ENCODE measurements at places on chromosomes 4 and X. TPM values are rescaled to one million over a fixed set of nuclear protein-coding genes. Genes with fewer than 3 reads are reported as not detected.

DNA sequence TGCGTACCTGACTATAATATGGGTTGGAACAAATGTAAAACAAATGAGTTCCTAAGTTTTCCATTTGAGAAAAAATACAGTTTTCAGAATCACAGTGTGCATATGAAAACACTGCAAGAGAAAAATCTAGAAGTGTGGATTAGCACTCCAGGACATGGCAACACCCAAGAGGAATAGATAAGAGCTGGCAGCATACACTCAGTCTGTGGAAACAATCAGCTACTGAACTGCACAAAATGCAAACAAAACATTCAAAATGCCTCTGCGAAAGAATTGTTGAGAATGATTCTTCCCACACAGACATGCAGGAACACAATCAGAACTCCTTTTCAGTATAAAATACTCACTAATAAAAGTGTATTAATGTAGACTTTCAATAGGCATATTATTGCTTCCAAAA lies 39.9 kb downstream of the ATP8A1 start:
- no peaks in the 10 kb centered on the region for H3K36me3 ChIP-seq
- H3K27me3 ChIP-seq = no peaks in the 10 kb centered on the region
- DNase-seq = no peak
- H3K27ac ChIP-seq = no peak overlapping the region

- no peak for DNase-seq
- peak within 1 kb of the TSS; percentile 71 for H3K4me3 ChIP-seq
- no peak within 1 kb of the TSS for H3K27ac ChIP-seq
- H3K27me3 ChIP-seq = no peaks in the 10 kb centered on the region
- H3K36me3 ChIP-seq = no peaks in the 10 kb centered on the region
Observed at GRCh38 chr4:55125087-55125721, at the start of gene KDR. Gene KDR, minus strand, starts transcription at chr4:55125595. Its CDS starts 302 bp downstream, at chr4:55125293.

GRCh38 chr4:17934286-17934685 lies 87.3 kb downstream of the LCORL start:
- no peaks in the 10 kb centered on the region for H3K27me3 ChIP-seq
- no peak overlapping the region for H3K4me3 ChIP-seq
- H3K36me3 ChIP-seq = no peaks in the 10 kb centered on the region

DNA sequence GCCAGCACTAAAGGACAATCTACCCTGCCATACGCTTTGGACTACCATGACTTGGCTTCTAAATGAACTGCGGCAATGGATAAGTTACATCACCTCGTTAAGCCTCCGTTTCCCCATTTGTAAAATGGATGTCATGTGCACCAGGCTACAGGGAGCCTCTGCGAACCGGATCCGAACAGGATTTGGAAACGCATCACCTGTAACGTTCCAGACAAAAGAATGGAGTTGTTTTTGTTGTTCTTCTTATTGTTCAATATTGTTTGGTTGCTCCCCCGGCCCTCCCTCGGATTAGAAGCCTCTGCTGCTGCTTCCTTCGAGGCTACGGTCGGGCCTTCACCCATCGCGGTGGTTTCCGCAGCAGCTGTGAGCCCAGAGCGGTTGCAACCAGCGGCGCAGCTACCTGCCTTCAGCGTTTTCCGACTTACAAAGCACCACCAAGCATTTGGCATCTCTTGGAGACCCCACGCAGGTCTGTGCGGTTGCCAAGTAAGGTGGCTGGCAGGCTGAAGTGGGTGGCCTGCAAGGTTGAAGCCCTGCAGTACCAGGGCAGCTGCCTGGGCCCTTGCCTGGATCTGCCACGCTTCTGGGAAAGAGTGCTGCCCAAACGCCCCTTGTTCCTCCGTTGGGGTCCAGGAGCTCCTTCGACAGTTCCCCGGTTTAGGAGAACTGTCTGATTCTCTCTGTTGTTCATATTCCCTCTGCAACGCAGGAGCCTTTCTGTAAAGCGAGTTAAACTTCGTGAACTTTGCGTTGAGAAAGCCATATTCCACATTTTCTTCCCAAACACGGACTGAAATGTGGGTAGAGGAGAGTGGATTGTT lies 7.1 kb downstream of the NKX3-2 start:
- peaks cover 27% of the 10 kb centered on the region for H3K27me3 ChIP-seq
- no peak overlapping the region for H3K4me3 ChIP-seq
- no peak for DNase-seq
- H3K27ac ChIP-seq = no peak overlapping the region
- H3K4me1 ChIP-seq = peaks cover 12% of the 10 kb centered on the region

GRCh38 chrX:38514016-38514854 lies 47.1 kb upstream of the TSPAN7 start:
- H3K4me1 ChIP-seq = no peaks in the 10 kb centered on the region
- H3K27ac ChIP-seq = no peak overlapping the region

DNA sequence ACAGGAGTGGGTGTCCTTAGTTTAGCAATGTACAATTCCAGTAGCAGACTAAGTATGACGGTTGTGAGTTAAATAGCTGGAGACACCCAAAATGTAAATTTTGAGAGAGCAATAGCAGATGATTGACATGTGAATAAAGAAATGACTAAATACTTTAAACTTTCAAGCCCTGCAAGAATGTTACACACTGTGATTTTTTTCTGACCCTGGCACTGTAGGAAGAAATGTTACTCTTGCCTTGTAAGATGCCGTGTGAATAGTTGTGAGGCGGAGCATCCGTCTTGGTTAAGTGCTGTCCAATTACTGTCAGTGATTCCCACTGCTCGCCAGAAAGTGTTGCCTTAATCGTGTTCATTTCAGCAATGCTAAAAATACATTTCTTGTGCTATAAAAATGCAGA lies 1248.1 kb downstream of the RAPGEF2 start:
- no peak for DNase-seq
- H3K36me3 ChIP-seq = no peaks in the 10 kb centered on the region
- H3K4me1 ChIP-seq = no peaks in the 10 kb centered on the region
- no peak overlapping the region for H3K4me3 ChIP-seq
- H3K27me3 ChIP-seq = no peaks in the 10 kb centered on the region

- H3K4me1 ChIP-seq = no peaks in the 10 kb centered on the region
- H3K27me3 ChIP-seq = no peaks in the 10 kb centered on the region
- DNase-seq = no peak
- no peak overlapping the region for H3K4me3 ChIP-seq
Observed at GRCh38 chr4:10998846-10999245, 314.3 kb upstream of the CLNK start.

DNA sequence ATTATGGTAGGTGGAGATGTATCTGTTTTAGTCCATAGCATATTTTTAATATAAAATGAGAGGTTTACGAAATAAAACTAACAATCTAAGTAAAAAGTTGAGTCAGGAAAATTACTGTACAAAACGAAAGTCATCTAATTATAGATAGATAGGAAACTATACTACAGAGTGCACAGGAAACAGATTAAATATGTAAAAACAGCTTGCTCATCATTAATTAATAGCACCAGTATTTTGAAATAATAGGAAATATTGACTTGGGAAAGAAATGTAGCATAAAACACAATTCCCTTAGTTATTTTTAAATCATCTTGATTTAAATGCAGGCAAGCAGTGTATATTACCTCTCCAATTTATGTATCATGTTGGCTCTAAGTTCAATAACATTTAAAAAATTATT lies 227.9 kb downstream of the GPM6A start:
- H3K4me3 ChIP-seq = no peak overlapping the region
- no peaks in the 10 kb centered on the region for H3K36me3 ChIP-seq
- H3K27ac ChIP-seq = no peak overlapping the region
- H3K27me3 ChIP-seq = no peaks in the 10 kb centered on the region

DNA sequence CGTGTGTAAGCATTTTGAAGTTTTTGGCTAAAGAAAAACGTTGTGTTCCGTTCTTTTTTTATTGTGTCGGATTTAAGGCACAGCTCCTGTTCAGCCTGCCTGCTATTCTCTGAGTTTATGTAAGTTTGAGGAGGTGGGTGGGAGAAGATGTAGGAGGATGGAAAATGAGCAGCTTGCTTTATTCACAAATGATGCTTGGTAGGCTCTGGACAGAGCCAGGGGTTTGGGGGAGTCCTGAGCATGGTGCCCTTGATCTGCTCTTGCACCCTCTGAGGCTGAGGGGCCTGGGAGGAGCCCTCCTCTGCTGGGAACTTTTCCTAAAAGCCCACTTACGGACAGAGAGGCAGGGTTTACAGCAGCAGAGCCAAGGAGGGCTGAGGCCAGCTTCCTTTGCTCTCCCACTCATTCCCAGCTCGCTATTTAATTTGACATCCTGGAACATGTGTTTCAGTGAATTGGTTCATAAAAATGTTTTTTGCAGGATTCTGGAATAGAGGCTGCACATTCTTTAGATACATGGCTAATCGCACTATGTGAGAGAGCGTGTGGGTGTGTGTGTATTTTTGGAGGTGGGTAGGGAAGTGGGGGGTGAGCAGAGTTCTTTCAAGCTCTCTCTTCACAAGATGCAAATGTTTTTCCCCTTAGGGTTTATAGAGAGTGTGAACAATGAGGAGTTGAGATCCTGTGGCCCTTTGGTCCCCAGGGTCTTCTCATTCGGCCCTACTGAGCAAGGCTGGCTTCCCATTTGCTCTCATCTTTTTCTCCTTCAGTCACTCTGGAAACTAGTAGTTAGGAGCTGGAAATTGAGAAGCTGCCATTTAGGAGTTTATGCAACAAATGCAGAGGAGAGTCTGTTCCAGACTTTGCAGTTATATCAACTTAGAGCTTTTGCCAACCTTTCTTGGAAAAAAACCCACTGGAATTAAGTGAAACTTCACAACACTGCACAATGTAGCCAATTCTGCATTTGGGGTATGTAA lies 32.1 kb downstream of the TMEM131L start:
- H3K4me1 ChIP-seq = peaks cover 20% of the 10 kb centered on the region
- peak overlapping the region; percentile 38 for H3K4me3 ChIP-seq
- H3K27me3 ChIP-seq = no peaks in the 10 kb centered on the region
- H3K27ac ChIP-seq = peak overlapping the region; percentile 66

- H3K4me3 ChIP-seq = no peak overlapping the region
- H3K27ac ChIP-seq = no peak overlapping the region
- H3K4me1 ChIP-seq = no peaks in the 10 kb centered on the region
- DNase-seq = no peak
- H3K27me3 ChIP-seq = no peaks in the 10 kb centered on the region
Observed at GRCh38 chr4:138890891-138891570, 124.5 kb upstream of the NOCT start.

DNA sequence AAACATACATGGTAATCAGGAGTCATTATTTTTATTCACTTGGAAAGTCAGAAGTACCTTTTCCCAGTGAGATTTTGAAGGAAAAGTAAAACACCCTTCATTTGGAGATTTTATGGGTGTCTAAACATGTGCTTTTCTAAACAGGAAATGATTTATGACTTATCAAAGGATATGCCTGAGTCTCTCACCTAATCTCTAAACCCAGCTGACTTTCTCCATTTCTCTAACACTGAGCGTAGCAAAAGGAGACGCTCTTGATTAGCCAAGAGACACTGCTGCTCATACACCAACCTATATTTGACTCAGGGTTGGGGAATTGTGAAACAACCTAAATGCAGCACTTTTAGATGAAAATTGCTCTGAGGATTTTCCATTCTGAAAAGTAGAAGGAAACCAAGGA lies 468.5 kb upstream of the FTHL17 start:
- no peak for DNase-seq
- H3K4me1 ChIP-seq = no peaks in the 10 kb centered on the region
- no peak overlapping the region for H3K27ac ChIP-seq
- no peak overlapping the region for H3K4me3 ChIP-seq
- H3K36me3 ChIP-seq = no peaks in the 10 kb centered on the region
- no peaks in the 10 kb centered on the region for H3K27me3 ChIP-seq

- no peak for DNase-seq
- H3K4me1 ChIP-seq = no peaks in the 10 kb centered on the region
- no peak overlapping the region for H3K4me3 ChIP-seq
- no peaks in the 10 kb centered on the region for H3K27me3 ChIP-seq
- no peak overlapping the region for H3K27ac ChIP-seq
Observed at GRCh38 chr4:156411531-156411930, 457.9 kb upstream of the CTSO start.

DNA sequence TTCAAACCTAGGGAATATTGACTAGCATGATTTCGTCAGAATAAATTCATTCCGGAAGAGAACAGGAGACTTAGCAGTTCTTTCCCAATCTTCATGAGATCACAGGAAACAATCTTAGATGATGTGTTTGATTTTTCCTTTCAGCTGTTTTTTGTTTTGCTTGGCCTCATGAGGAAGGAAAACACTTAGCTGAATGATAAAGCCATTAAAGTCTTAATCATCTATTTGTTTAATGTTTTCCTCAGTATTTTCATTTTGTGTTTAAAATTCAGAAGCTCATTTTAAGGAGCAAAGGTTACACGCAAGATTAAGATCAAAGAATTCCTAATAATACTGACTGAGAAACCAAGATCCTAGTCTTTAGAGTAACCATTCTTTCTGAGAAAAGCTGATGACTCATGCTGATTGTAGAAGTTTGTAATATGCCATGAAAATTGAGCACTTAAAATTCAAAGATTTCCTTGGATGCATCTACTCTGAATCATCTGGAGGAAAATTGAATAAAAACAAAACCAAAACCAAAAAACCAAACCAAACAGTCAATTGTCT lies 15.4 kb upstream of the TBC1D19 start:
- H3K4me1 ChIP-seq = no peaks in the 10 kb centered on the region
- H3K27ac ChIP-seq = no peak overlapping the region
- no peaks in the 10 kb centered on the region for H3K27me3 ChIP-seq
- DNase-seq = no peak

Gene CYLC1
- not detected for total RNA-seq

Gene USP46
- 12.2 TPM for total RNA-seq

Gene CENPVL1
- not detected for total RNA-seq

Gene RBMXL3
- not detected for total RNA-seq

Gene GYG2
- total RNA-seq = 1.5 TPM

Gene BANK1
- 1.1 TPM for total RNA-seq
